ENCODE measurements at places on chromosomes 16 and 17.

- no peak for DNase-seq
Observed at GRCh38 chr17:38343608-38344419, at the start of gene GPR179. Gene GPR179 (minus strand): TSS chr17:38343956. CDS start chr17:38343789, 167 bp downstream.

GRCh38 chr17:19533718-19534561, at the start of gene SLC47A1:
Gene SLC47A1 (plus strand): TSS chr17:19533854. CDS start chr17:19533940, 86 bp downstream.
- peak; percentile 37 for DNase-seq

DNA sequence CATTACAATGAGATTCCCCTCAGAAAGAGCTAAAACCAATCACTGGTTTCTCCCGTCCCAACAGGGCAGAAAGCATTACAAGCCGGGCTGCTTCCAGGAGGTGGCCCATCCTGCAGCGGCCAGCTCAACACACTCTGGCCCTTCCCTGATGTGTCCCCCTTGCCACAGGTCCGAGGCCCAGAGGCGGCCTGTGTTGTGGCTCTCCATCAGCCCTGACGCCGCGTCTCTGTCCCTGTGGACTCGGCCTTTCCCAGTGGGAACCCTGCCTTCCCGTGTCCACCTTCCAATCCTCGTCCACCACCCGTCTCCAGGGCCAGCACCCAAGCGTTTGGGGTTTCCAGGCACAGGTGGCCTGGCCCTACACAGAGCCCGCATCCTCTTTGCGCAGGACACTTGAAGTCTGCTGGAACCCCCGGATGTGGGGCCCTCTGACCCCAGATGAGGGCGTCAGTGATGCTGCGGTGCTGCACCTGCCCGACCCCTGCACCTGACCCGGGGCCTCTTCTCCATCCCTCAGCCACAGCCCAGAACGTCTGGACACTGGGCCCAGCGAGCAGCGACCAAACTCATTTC, 21.1 kb downstream of the RAB40B start:
- DNase-seq: no peak

DNA sequence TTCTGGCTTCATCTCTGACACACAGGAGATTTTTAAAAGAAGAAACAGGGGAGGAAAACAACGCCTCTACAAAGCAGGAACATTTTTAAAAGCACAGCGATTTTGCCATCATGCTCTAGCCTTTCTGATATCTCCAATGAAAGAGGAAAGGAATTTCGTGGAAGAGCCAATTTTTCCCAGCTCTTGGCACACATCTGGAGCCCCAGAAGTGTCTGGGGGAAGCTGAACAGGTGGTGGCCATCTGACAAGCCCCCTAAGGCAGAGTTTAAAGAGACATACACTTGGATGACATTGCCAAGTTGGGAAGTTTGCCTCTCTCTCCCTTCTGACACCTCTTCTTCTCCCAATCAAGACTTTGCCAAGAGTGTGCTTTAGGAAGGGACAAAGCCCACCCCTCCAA, 82.1 kb downstream of the CCT6B start:
- no peak for DNase-seq

- DNase-seq: no peak
Observed at GRCh38 chr17:75346906-75347305, 57.7 kb upstream of the SLC25A19 start.

DNA sequence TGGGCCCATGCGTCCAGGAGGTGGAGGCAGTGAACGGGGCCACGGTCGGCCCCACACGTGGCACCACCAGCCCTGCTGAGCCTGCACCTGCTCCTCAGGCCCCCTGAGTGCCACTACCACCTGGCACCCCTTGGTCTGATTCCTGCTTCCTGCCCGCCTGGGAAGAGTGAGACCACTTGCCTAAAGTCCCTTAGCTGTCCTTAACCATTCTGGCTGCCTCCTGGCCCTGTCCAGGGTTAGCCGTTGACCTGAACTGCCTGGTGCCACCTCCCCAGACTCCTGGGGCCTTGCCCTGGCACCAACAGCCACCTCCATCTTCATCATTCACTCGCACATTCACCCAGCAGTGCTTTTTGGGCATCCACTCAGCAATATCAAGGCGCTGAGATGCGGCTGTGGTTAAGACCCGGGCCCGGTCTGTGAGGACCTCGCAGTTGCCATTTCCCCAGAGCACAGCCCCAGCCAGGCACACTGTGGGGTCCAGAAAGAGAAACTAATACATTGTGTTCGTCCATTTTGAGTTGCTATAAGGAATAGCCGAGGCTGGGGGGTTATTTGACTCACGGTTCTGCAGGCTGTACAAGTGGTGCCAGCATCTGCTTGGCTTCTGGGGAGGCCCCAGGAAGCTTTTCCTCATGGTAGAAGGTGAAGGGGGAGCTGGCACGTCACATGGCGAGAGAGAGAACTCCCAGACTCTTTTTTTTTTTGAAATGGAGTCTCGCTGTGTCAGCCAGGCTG, 318.4 kb downstream of the SEC14L1 start:
- no peak for DNase-seq

GRCh38 chr16:73154063-73154870, 106.3 kb upstream of the ZFHX3 start:
- DNase-seq: no peak

GRCh38 chr17:64627797-64628196, 34.3 kb downstream of the SMURF2 start:
- DNase-seq: no peak

- DNase-seq: no peak
Observed at GRCh38 chr17:80005360-80006338, 30.0 kb downstream of the TBC1D16 start.

GRCh38 chr17:68310152-68310551, 18.9 kb downstream of the ARSG start:
- DNase-seq: no peak
